ENCODE measurements at places on chromosomes 5 and 9.

DNA sequence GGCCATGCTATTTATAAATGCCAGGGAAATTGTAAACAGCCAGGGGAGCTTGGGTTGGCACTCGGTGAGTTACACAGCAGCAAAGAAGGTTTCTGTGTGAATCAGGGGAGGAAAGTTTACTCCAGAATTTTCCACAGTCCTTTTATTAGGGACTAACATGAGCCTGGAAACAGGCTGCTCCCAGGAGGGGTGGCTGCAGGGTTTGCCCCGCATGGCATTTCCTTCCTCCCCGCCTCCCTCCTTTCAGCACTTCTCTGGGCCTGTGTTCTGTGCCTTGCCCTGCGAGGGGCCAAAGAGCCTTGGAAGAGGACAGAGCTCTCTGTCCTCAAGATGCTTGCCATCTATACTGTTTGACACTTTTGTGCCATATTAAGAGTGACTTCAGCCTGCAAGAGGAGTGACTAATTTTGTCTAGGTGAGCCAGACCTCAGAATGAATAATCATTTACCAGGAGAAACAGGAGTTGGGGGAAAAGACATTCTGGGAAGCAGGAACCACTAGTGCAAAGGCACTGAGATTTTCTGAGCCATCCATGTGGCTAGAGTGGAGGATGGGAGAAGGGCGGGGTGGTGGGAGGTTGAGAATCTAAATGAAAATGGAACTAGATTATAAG is 1.8 kb downstream of the GSN start:
- no peak for DNase-seq

DNA sequence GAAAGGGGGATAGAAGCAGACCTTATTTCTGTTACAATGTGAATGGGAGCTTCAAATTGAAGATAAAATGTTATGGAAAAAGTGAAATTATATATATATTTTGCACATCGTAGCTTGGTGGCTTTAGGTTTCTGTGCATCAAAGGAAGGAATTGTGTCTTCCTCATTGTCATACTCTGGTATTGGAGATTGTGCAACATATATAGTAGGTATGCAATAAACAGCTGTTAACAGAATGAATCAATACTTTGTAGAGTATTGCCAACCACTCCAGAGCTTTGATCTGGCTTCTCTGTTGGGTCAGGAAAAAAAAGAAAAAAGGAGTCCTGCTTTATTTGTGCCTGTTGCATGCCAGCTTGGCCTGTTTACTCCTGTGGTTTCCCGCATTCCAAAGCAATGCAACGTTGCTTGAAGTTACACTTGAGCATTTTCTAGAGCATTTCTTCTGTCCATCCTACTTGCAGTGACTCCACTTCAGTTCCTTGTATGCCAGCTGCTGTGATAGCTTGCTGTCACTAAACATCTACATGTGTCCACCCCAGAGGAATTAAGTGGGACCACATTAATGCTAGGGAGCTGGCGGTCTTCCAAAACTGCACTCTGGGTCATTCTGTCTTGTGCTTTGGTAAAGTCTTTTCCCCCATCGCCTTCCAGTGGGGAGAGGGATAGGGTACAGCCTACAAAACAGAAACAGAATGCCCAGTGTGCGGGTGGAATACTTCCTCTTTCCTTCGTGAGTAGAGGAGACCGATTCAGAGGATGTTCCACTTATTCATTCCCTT is 62.0 kb upstream of the MEF2C start:
- DNase-seq: no peak

DNA sequence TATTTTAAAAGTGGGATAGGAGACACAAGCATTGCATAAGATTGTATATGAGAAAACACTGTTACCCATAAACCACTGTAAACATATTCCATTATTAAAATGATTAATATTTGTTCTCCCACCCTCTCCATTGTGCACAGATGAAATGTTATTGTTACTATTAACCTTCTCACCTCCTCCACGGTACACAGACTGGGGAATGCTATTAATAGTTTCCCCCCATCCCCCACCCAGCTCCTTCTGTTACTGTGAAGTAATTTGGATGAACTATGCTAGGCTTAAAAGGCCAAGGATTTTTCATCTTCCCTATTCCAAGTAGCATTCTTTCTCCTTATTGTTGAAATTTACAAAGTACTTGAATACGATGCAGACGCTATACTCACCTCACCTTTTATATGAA is 91.4 kb downstream of the JAKMIP2 start:
- no peak for DNase-seq

- no peak for DNase-seq
These were observed 6.2 kb downstream of the NKD2 start for GRCh38 chr5:1014781-1015221.

DNA sequence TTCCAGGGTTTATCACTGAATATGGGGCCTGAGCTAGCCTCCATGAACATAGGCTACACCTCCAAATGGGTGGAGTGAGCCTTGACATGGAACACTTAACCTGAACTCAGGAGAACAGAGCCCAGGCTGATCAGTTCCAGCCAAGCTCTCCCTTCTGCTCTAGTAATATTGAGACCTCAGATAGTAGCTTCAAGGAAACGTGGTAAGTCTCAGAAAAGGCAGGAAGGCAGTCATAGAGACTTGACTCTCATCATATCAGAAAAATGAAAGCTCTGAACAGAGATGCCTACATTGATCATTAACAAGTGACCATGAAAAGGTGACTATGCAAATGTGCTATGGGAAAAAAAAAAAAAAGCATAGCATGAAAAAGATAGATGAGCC is 40.5 kb upstream of the MYO10 start:
- no peak for DNase-seq

- DNase-seq: no peak
These were observed 10.0 kb upstream of the SLC12A7 start for GRCh38 chr5:1121891-1122290.

All from HS-5 (cell line).